ENCODE measurements at places on chromosomes 1 and 21. TPM values are rescaled to one million over a fixed set of nuclear protein-coding genes. Genes with fewer than 3 reads are reported as not detected.

DNA sequence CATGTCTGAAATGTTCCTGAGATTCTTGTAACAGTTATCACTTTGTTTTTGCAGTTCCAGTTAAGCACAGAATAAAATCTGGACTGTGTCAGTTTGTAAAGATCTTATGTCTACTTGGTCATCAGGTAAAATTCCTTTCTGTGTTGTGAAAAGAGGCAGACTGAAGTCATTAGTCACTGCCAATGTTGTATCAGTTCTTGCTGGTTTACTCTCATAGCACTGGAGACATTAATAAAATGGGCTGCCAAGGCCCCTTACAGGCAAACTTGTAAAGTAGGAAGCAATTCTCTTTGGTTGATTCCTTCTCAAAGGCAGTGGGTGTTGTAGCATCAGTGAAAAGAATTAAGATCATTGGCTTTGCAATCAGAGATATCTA lies 61.4 kb upstream of the ST6GALNAC3 start:
- no peak for DNase-seq

- DNase-seq = no peak
Measured at GRCh38 chr1:224198572-224198971, 15.5 kb downstream of the DEGS1 start.

DNA sequence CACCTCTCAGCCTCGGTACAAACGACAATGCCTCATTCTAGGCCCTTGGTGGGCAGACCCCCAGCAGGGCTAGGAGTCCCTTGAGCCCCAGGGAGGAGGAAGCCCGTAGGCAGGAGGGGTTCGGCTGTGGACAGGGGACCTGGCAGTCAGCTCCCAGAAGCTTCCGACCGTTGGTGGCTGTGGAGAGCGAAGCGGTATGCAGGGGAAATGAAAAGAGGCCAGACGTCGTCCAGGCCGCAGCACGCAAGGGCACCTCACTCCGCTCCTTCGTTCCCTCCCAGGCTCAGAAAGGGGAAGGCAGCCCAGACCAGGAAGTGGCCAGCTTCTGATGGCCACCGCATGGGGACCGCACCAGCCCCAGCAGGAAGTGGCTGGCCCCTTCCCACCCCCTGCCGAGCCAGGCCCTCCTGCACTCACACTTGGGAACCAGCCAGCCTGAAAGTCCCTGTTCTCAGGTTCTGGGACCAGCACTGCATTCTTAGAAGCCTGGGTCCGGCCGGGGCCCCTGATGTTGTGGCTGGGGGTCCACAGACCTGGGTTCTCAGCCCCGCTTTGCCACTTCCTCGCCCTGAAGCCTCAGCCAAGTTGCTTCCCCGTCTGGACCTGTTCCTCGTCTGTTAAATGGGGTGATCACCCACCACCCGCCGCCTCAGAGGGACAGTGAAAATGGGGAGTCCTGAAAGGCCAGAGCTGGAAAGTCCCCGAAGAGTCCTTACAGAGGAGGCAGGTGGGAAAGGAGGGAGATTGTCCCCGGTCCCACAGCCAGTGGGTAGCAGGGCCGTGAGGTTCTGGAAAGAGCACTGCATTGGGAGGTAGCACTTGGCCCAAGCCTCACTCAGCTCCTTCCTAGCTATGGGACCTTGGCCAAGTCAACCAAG lies 104.0 kb upstream of the RUNX3 start:
- no peak for DNase-seq

DNA sequence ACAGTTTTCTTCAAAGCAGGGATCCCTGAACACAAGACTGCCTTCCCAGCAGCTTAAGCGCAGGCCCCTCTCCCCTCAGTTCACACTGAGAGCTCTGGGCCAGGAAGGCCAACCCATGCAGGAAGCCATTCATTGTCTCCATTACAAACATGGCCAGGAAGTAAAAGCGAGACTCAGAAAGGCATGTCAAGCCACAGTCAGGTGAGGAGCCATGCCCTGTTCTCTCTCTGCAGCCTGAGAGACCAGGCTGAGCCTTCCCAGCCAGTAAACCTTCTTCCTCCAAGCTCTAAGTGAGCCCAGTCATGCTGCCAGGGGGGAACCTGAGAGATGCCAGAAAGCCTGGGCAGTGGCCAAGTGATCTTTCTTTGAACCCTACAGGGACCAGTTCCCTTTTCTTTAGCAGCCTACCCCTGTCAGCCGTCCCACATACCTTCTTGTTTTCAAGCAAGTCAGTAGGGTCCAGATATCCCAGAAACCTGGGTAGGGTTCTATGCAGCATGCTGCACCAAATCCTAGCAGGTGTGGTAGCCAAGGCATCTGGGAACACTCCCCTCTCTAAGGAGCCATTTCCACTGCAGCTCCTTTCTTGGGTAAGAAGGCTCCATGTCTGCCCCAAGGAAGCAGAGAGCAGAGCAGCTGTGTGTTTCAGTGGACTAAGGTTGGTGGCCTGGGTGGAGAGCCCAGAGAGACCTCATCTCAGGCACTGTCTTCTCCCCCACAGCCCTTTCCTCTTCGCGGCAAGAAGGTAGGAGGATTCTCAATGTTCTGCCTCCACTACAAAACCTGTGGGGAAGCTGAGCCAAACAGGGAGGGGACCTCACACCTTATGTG lies 977 bp downstream of the TRAF3IP3 start:
- DNase-seq = no peak

DNA sequence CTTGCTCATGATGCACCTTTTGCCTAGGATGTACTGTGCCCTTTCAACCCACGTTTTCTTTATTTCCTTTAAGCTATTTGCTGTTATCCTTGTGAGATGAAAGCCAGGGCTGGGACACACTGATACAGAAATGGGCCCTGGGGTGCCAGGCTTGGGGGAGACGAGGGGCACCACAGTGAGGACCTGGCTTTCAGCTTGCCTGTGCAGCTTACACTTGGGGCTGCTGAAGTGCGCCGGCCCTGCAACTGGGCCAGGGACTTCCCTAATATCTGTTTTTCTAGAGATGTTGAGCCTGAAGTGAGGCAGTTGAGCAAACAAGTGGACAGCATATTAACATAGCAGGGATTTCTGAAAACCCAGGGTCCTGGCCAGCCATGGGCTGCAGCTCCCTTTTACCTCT lies 42.5 kb upstream of the SLC19A1 start:
- no peak for DNase-seq

DNA sequence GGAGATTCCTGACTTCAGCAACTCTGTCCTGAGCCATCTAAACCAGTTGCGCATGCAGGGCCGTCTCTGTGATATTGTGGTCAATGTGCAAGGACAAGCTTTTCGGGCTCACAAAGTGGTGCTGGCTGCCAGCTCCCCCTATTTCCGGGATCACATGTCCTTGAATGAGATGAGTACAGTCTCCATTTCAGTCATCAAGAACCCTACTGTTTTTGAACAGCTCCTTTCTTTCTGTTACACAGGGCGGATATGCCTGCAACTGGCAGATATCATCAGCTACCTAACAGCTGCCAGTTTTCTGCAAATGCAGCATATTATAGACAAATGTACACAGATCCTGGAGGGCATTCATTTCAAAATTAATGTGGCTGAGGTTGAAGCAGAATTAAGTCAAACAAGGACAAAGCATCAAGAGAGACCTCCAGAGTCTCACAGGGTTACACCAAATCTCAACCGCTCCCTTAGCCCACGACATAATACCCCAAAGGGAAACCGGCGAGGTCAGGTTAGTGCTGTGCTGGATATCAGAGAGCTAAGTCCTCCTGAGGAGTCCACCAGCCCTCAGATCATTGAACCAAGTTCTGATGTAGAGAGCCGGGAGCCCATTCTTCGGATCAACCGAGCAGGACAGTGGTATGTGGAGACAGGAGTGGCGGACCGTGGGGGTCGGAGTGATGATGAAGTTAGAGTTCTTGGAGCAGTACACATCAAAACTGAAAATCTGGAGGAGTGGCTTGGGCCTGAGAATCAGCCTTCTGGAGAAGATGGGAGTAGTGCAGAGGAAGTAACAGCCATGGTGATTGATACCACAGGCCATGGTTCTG lies 2.3 kb downstream of the ZBTB37 start:
- DNase-seq = no peak

- DNase-seq = peak; percentile 46
Measured at GRCh38 chr1:113912594-113913311, 7.6 kb downstream of the DCLRE1B start.

DNA sequence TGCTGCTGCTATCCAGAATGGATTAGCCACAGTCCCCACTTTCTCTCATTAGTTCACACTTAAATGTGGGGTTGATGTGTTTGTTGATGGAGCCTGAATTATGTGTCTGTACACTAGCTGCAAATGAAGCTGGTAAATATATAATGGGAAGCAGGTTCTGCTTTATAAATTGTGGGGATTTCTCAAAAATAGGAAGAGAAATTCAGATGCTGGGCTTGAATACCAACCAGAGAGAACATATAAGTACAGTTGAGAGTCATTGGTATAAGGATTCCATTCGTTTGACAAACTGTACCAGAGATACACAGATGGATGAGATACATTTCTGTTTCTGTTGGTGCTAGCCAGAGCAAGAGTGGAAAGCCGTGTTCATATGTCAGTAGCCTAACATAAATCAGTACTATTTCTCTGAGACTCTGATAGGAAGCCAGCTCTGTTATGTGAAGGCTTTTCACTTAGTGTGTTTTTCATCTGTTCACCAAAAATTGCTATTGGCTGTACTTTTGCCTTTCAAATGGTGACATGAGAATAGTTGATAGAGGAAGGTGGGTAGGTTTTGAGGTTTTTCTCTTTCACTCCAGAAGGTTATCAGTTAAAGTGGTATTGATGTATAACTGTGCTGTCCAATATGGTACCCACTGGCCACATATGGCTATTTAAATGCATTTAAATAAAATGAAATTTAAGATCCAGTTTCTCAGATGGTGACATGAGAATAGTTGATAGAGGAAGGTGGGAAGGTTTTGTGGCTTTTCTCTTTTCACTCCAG lies 15.6 kb downstream of the SMG7 start:
- DNase-seq = no peak

DNA sequence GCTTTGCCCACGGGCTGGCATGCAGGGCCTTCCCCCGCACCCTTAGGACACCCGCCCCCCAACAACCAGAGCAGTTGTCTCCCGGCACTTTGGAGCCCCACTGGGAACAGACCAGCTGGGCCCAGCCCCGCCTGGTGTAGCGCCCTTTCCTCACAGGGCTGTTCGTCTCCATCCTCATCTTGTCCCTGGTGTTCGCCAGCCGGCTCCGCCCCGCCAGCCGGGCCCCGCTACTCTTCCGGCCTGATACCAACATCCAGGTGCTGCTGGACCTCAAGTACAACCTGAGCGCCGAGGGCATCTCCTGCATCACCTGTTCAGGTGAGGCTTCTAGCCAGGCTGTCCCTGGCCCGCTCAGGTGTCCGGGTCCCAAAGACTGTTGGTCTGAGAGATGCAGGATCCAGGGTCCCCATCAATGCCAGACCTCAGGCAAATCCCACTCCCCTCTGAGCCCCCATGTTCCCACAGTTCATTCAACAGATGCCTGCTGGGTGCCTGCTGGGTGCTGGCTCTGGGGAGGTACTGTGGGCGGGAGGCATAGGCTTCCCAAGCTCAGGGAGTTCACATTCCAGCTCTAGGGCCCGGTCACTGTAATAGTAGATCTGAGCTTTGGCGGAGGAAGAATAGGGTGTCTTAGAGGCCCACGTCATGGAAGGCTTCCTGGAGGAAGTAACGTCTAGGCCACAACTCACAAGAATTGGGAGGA lies 41.7 kb downstream of the DISP3 start:
- no peak for DNase-seq

DNA sequence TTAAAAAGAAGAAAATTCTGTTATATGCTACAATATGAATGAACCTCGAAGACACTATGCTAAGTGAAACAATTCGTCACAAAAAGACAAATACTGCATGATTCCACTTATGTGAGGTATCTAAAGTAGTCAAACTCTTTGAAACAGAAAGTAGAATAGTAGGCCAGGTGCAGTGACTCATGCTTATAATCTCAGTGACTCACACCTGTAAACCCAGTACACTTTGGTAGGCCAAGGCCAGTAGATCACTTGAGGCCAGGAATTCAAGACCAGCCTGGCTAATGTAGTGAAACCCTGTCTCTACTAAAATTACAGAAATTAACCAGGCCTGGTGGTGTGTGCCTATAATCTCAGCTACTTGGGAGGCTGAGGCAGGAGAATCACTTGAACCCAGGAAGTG lies 25.7 kb downstream of the EPHA10 start:
- no peak for DNase-seq

GRCh38 chr1:1287288-1288110 lies 7.3 kb downstream of the SCNN1D start:
- no peak for DNase-seq

DNA sequence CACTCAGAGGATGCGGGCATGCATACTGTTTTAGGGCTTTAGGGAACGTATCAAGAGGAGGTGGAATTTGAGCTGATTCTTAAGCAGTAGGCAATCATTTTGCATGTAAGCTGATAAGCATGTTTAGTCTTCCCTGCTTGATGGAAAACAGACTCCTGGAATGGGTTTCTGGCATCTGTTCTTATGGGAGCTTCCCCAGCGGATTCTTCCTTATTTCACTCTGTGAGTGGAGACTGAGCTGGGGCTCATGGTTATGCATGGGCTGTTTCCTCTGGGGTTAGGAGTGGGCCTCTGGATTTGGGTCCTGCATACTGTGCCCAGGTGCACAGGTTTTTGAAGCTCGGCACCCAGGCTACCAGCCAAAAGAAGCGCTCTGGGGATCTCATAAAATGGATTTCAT lies 93.4 kb downstream of the DIRAS3 start:
- peak; percentile 81 for DNase-seq

DNA sequence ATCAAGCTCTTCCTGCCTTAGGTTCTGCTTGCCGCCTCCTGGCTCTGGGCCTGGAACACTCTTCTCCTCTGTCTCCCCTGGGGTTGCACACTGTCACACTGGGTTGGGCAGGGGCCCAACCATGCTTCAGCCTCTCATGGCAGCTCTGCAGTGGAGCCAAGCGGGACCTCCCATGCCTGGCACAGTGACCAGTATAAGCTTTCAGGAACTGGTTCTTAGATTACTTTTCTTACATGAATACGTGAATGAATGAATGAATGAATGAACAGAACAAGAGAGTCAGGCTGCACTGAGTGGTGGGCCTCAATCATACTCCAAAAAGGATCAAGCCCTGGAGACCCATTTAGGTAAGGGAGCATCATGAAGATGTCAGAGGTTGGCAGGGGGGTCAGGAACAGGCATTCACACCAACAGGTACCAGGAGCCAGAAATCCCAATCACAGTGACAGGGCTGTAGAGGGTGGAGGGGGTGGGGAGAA lies 30.8 kb upstream of the TMEM125 start:
- DNase-seq = no peak

Gene TMEM81
- not detected for polyA plus RNA-seq

Gene PCP4L1
- polyA plus RNA-seq = 0.65 TPM

Gene ZMPSTE24
- polyA plus RNA-seq = 34.0 TPM

Gene CACNA1E
- 0.42 TPM for polyA plus RNA-seq

Gene ORC1
- 4.5 TPM for polyA plus RNA-seq

Gene CYP4A22
- not detected for polyA plus RNA-seq

Data from muscle of arm (tissue), 14 donors.